ENCODE measurements at places on chromosomes 6 and 20. TPM values are rescaled to one million over a fixed set of nuclear protein-coding genes. Genes with fewer than 3 reads are reported as not detected.

The HLA-DMB gene
- total RNA-seq = 2.1 TPM

GRCh38 chr6:150366118-150366778 lies 2.6 kb upstream of the IYD start:
- DNase-seq = no peak

- no peak for DNase-seq
Measured at GRCh38 chr6:111925296-111925695, 52.0 kb upstream of the FYN start.

GRCh38 chr20:58058421-58059259 lies 169.8 kb downstream of the ANKRD60 start:
- no peak for DNase-seq

The VIP gene
- total RNA-seq = not detected

The RCAN2 gene
- total RNA-seq = not detected

The OLIG3 gene
- not detected for total RNA-seq

The BNIP5 gene
- total RNA-seq = 3.6 TPM

- DNase-seq = no peak
Measured at GRCh38 chr6:138286698-138287097, 68.4 kb upstream of the PBOV1 start.

DNA sequence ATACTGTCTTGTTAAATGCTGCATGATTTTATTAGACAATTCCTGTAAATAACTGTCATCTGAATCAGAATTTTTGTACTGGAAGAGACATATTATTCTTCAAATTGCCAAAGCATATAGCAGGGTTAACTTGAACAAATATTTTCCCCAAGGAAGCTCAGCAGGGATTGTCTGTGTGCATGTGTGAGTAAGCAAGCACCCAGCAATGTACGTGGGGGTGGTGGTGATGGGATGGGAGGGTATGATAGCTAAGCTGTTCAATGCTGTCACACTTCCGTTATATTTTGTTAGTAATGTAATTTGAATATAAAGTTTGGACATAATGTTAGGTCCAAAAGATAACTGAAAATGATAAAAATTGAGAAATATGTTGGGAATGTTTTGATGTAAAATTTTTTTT lies 118.1 kb downstream of the MYB start:
- no peak for DNase-seq

DNA sequence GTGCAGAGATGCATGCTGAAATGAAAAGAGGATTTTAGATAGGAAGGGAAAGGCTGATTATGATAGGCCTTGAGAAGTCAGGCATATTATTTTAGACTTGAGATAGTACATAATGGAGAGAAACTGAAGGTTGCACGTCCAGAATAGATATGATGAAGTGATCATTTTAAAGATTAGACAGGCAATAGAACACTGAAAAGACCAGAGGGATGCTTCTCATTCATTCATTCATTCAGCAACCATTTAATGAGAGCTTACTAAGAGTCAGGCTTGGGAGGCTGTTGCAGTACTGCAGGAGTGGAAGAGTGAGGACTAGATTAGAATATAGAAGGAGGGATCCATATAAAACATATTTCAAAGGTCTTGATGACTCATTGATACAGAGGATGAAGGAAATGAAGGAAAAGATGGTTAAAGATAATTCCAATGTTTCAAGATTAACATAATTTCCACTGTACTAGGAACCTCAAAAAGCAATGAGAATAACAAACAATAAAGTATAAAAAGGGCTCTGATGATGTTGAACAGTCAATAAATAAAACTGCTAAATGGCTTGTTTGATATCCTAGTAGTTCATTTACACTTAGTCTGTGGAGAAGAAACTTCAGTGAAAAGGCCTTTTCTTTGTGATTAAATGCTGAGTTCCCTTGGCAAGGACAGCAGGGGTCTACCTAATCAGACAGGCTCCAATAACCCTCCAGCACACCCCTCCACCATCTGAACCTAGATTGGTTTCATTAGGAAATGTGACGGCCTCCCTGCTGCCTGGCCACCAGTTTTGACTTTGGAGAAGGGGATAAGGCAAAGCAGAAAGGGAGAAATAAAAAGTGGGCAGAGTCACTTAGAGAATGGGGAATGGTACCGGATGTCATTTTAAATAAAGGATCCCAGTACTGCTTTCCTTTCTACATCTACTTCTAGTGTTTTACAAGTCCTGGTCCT lies 5.3 kb upstream of the FBXO9 start:
- no peak for DNase-seq

The PBOV1 gene
- total RNA-seq = not detected

- no peak for DNase-seq
Measured at GRCh38 chr20:37586078-37586477, 58.4 kb upstream of the BLCAP start.

DNA sequence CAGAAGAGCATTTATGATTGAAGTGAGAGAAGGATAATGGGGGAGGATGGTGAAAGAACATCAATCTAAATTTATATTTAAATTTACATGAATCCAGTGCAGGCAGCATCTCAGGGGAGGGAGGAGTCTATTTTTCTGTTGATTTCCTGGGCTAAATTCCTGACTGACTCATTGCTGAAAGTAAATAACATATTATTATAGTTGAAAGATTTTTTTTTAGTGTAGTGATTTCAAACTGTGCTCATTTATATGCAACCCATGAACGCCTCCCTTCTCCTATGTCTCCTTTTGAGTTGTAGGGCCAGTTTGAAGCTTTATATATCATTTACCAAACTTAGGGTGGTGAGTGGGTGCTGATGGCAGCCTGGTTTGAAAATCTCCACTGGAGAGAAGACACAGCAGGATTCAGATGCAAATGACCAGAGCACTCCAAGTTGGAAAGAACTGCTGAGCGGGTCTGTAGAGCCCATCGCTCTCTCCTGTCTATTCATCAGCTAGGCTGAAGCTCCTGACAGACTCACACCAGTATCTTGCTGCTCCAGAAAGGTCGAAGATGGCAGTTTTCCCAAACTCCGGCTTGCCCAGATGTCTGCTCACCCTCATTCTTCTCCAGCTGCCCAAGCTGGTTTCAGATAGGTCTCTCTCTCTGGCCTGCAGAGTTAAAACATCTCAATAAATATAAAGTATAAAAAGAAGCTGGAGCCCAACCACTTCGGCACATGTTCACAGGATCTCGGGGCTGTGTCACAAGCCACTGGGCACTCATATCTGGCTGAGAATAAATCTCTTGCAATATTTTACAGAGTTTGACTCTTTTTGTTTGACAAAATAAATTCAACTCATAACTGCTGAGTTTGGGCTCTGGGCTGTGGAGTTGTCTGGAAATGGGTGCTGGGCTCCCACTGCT lies 18.3 kb downstream of the BTN2A1 start:
- DNase-seq = peak; percentile 24

The ANKEF1 gene
- 6.8 TPM for total RNA-seq

GRCh38 chr6:36847991-36848390 lies 8.7 kb upstream of the CPNE5 start:
- no peak for DNase-seq

- DNase-seq = no peak
Measured at GRCh38 chr6:6591778-6592465, 3.4 kb downstream of the LY86 start.
